ENCODE measurements at places on chromosomes 6 and 20.

GRCh38 chr6:133774356-133774755 is 114.6 kb upstream of the TCF21 start:
- no peak for DNase-seq

DNA sequence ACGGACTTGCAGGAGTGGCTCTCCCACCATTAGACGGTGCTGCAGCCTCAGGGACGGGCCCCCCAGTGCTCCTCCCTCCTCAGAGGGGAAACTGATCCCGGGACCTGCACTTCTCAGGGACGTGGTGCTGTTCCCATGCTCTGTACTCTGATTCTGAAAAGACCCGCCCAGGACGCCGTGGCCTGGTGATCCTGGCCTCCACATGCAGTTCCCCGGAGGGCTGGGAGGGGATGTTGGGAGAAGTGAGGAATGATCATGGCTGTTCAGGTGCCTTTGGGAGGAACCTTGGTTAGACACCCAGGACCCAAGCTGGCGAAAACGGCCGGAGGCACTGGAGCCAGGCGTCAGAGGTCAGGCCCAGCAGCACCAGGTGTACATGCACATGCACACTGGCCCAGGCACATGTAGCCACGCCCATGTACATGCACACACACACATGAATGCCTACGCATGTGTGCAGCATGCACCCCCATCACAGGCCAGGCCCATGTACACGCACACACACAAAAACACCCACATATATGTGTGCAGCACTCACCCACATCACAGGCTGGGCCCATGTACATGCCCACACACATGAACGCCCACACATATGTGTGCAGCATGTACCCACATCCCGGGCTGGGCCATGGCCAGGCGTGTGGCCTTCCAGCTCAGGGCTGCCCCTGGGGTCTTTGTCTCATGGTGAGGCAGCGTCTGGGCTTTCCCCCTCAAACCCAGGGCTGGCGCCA is 52.6 kb upstream of the DACT2 start:
- no peak for DNase-seq

DNA sequence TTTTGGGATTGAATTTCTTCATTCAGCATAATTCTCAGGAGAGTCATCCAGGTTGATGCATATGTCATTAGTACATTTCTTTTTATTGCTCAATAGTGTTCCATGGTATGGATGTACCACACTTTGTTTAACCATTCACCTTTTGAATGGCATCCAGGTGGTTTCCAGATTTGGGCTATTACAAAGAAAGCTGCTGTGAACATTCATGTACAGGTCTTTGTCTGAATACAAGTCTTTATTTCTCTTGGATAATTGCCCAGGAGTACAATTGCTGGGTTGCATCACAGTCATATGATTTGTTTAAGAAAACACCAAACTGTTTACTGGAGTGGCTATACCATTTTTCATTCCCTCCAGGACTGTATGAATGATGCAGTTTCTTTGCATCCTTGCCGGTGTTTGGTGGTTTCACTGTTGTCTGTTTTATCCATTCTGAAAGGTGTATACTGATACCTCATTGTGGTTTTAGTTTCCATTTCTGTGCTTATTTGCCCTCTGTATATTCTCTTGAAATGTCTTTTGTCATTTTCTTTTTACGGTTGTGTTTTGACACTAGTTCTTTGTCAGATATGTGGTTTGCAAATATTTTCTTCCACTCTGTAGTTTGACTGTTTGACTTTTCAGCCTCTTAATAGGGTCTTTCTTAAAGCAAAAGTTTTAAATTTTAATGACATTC is 8.8 kb downstream of the CDKAL1 start:
- DNase-seq = no peak

DNA sequence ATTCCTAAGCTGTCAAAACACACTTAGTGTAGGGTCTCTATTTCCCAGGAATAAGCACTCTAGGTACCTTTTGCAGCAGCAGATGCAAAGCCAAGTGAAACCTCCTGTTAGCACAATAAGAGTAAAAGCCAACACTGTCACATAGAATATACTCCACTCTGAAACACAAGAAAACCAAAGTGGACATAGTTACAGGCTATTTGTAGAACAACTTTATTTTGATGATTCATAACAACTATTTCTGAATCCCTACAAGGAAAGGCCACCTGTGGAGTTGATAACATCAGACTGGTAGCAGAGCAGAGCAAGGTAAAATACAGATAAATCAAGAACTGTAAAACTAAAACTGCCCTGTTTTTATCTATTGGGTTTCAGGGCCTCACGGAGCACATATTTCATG is 59.7 kb downstream of the ALDH5A1 start:
- peak; percentile 18 for DNase-seq

- DNase-seq = no peak
Observed at GRCh38 chr6:86722131-86722530, 215.2 kb upstream of the HTR1E start.

GRCh38 chr6:113828984-113829695 is 28.0 kb upstream of the MARCKS start:
- no peak for DNase-seq

- DNase-seq = no peak
Observed at GRCh38 chr20:16806061-16806460, 57.9 kb downstream of the OTOR start.

DNA sequence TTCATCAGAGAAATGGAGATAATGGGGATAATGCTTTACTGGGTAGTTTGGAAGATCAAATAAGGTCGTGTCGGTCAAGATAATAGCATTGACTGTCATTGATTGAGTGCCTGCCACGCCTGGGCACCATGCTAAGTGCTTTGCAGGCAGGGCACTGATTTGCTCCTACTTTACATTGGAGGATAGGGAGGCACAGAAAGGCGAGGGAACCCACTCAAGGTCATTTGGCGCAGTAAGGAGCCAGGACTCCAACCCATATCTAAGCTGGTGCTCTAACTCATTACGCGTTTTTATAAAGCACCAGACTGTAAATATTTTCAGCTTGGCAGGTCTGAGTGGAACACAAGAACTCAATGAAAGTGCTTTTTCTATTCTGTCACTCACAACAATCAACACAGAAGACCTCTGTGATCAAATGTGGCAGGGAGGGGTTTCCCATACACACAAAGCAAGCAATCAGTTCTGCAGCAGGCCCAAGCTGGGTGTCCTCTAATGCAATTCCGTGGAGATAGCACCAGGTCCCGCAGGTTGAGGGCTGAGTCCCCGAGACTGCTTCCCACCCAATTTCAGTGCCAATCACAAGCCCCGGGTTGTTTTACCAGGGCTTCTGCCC is 373.6 kb downstream of the CDH26 start:
- no peak for DNase-seq

DNA sequence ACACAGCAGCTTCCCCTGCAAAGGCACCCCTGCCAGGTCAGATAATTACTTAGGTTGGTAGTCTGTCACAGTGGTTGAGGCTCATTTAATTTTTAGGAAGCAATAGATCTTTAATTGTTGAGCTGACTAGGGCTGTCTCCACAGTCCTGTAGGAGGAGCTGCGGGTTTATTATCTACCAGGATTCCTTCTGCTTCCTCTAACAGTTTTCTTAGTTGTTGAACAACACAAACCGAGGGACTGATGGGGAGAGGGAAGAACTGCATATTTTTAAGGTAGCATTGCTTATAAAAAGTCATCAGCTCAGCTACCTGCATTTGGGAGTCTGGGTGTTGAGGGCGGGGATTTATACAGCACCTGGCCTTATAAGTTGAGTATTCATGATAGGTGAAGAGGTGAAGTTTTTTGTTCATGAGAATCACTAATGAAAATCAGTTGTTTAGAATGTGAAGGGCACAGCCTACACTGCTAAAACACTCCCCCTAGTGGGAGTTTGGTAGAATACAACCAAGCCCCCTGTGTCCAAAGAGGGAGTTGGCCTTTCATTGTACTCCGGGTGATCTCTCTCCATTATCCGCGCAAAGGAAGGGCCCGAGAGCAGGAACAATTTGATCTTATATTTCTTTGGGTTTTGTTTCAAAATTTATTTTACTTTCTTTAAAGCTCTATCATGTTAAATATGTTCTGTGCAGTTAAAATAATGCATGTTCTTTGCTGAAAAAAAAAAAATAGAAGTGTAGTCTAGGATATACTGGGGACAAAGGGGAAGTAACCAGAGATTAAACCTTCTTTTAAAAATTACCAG is 69.6 kb downstream of the SSR1 start:
- DNase-seq = peak; percentile 53

DNA sequence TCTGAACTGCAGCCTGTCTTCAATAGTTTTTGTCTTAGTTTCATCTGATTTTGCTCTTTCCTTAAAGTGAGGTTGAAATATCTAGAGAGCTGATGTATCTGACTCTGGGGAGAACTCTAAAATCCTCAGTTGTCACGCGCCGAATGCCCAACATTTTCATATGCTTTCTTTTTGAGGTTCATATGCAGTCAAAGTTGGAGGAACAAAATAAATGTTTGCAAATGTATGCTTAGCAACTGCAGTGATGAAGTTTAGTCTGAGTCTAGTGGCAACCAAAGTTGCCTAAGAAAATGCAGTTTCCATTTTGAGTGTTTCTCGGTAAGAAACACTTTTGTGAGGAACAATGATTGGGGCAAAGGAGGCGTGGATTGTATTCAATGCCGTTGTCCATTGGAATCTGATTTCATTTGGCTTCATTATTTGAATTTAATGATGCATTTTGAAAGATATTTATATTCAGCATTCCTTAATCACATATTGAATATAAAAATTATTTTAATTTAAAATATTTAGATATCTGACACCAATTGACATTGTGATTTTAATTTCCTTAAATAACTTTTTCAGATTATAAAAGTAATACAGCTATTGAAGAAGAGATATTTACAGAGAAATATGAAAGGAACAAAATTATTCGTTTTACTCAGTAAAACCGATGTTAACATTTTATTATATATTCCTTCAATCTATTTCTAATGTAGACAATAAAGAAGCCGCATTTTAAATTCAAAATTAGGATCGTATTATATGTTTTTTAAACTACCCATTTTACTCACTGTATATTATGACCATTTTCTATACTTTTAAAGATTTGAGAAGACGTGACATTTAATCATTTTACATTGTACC is 122.0 kb downstream of the PLEKHG1 start:
- DNase-seq = no peak

DNA sequence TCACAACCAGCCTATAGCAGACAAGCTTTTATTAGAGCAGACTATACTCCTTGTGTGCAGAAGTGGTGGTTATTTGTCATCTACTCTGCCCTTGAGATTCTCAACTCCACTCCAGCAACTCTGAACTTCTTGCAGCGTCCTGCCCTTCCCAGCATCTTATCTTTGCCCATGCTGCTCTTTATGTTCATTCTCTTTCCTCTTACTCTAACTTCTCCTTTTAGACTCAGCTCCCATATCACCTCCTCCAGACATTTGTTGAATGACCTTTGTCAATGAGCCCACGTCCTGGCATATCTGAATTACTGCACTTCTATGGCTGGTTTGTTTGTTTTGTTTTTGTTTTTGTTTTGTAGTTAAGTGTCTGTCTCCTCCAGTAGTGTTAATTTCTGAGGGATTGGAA is 81.2 kb downstream of the KCNQ5 start:
- DNase-seq = no peak

GRCh38 chr6:106106276-106107042 is 20.3 kb downstream of the PRDM1 start:
- no peak for DNase-seq

DNA sequence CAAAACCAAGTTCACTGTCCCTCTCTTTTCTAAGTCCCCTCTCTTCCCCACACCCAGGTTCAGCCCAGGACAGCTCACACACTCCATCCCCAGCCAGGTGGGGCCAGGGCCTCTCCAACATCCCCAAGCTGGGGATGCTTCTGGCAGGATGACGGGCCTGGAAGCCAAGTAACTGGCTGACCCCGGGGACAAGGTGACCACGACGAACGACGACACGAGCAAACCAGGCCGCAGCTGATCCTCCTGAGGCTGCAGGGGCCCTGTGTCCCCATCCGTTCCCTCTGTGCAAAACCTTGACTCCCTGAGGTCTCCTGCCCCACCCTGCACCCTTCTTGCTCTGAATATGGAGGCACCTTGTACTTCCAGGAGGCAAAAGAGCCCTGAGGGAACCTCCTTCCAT is 11.6 kb upstream of the PLG start:
- DNase-seq = no peak

DNA sequence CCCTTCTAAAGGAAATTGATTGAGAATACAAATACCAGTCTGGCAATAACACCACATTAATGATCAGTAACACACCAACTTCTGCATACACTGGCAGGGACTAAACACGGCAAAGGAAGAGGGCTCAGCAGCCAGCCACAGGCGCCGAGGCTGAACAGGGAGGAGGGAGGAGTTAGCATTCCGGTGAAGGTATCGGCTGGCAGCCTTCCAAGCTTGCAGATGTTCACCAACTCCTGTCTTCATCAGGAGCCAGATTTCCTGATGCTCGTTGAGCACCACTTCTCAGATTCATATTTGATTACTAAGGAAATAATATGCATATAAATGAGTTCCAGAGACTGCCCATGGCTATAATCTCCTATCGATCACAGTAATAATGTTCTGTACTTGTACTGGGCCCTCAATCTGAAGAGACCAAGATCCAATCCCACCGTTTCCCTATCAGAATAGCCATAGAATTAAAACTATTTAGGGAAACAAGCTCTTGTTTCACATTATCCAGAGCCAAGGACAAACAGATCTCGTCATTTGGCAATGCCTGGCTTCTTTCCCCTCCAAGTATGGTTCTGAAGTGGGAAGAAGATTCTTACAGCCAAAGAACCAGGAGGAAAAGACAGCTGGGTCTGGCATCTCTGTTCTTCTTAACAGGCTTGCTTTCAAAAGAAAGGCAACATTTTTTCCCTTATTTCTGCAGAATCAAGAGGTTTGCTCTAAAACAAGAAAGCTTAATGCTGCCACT is 42.2 kb downstream of the GFOD1 start:
- no peak for DNase-seq

DNA sequence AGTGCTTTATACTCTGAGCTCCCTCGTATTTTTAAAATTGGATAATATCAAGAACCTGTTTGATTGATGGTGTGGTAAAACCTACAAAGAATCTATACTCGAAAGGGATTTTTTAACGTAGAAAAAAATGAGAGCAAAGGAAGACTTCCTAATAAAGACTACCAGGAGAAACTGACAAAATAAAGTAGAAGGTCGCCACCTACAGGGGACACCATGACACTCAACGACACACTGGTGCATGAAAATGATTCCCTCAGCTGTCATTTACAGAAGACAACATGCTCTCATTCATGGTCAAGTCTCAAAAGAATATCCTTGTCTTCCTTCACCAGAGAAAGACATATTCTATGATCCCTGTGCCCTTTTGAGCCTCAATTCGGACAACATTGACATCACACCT is 10.1 kb upstream of the NHSL1 start:
- DNase-seq = no peak

All from GM12891 (cell line).